ENCODE measurements at places on chromosomes 16 and 17. TPM values are rescaled to one million over a fixed set of nuclear protein-coding genes. Genes with fewer than 3 reads are reported as not detected.

DNA sequence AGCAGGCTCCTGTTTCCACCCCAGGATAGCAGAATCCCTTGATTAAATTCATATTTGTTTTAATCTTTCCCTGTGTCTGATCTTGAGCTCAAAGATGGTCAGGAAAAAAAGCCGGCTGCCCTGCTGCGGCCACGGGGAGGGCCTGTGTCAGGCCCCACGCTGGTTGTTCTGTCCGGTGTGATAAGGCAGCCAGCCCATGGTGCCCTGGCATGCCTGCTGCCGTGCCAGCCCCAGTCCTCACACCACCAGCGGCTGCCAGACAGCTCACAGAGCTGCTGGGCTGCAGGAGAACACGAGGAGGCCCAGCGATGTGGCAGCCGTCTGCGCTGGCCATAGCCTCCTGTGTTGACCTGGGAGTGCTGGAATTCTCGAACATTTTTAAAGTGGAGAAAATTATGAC, 34.7 kb upstream of the BRD7 start:
- no peak for DNase-seq

DNA sequence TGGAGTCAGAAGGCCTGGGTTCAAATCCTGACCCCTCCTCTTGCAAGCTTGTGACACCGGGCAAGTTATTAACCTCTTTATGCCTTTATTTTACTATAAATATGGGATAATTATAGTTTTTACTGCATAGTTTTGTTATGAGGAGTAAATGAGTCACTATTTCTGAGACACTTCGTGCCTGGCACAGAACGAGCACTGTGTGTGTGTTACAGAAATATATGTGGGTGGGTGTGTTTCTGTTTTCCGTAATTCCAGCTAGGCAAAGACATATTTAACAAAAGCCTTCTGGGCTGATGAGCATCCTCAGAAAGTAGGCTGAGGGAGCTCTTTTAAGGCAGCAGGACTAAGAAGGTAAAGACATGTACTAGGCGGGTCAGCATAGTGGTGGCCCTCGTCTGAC, 417.9 kb downstream of the MAF start:
- no peak for DNase-seq

- peak; percentile 72 for DNase-seq
Measured at GRCh38 chr16:58651965-58652348, 22.3 kb upstream of the CNOT1 start.

- DNase-seq: no peak
Measured at GRCh38 chr16:72442385-72443158, 270.6 kb upstream of the PMFBP1 start.

- no peak for DNase-seq
Measured at GRCh38 chr17:59778996-59779395, 71.5 kb downstream of the VMP1 start.

DNA sequence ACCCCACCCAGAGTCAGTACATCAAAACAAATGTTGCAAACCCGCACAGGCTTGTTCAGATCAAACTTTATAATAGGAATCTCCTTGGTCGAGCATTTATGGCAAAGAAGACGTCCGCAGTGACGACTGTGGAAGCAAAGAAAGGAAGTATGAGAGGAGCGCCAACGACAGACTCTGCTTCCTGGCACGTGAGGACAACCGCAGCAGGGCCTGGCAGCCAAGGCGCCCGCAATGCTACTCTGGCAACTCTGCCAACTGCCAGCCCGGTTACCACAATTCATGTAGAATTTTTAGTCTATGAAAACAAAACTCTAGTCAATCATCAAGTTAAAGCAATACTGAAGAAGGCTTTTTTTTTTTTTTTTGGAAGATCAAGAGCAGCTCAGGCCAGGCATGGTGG, 24.8 kb downstream of the CYB5D2 start:
- no peak for DNase-seq

DNA sequence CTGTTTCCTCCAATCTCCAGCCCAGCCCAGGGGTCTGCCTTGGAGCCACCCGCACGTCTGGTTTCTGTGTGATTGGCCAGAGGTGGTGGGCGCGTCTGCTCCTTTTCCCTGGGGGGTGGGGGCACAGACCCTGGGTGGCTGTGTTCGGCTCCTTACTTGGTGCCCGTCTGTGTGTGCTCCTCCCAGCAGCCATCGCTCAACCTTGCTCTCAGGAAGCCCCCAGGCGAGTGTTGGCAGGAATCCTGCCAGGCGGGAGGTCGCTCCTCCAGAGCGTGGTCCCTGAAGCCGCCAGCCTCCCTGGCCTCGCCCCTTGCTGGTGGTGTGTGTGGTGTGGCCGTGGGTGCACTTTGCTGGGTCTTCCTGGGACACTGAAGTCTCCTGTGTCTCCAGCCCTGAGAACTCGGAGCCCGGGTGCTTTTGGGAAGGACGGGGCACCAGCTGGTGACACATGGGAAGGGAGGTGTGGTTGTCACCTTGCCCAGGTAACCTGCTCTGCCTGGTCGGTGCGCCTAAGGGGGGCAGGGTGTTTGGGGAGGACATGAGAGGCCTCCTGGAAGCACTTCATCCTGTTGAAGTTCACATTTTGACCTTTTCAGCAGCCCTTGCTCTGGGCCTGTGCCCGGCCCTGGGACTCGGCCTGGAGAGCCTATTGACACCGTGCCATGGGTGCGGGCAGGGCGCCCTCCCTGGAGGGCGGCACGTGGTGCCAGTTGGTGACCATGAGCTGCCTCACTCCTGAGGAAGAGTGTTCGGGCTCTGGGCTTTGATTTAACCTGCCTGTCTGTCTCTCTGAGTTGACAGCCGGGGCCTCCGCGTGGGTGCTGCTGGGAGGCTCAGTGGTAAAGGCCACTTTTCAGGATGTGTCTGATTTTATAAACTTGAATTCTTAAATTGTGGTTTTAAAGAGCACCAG, 49.0 kb upstream of the ZNF750 start:
- no peak for DNase-seq

GRCh38 chr17:17110520-17110919, 68.3 kb downstream of the MPRIP start:
- DNase-seq: no peak

DNA sequence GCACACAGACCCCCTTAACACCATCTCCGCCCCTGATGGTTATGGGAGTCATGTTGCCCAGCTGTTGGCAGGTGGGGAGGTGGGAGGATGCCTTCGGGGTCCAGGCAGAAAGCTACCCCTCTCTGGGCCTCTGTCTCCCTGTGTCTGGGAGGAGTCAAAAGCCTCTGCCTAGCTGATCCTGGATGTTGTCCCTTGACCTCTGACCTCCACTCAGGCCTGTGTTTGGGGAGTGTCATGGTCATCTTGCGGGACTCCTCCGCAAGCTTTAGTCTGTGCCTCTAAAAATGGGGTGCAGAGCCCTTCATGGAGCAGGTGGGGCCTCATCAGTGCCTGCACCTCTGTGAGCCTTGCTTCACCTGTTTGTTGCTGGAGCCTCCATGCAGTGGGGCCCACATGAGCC, 3.8 kb downstream of the LLGL1 start:
- no peak for DNase-seq

DNA sequence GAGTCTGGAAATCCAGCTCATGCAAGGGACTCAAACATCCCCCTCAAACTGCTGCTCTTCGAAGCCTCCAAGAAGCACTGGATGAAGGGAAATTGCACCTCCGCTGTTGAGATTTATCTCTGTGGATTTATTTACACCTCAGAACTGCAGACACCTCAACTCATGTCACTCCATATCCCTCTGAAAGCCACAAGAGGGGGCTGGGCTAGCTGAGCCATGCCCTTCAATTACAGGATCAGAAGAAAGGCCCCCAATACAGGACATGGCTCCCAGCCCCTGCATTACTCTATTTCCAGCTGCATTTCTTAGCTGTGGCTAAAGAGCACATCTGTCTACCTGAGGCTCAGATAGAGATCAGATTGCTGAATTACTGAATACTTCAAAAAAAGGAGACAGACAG, 103.1 kb upstream of the DYNLRB2 start:
- no peak for DNase-seq

DNA sequence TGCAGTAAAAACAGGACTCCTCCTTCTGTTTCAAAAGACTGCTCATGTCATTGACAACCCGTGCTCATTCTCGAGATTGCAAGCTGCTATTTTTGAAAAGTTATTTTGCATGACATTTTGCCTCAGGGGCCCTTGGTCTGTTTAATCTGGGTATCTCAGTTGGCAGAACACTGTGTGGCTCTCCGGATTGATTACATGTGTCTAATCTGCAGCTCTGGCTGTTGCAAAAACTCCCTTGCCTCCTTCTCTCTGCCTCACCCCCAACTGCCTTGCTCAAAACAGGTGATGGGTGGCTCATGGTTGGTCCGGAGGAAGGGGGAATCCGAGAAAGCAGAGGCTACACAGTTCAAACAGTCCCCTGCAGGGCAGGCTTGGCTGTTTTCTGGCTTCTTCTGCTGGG, 25.3 kb downstream of the GINS3 start:
- DNase-seq: no peak

DNA sequence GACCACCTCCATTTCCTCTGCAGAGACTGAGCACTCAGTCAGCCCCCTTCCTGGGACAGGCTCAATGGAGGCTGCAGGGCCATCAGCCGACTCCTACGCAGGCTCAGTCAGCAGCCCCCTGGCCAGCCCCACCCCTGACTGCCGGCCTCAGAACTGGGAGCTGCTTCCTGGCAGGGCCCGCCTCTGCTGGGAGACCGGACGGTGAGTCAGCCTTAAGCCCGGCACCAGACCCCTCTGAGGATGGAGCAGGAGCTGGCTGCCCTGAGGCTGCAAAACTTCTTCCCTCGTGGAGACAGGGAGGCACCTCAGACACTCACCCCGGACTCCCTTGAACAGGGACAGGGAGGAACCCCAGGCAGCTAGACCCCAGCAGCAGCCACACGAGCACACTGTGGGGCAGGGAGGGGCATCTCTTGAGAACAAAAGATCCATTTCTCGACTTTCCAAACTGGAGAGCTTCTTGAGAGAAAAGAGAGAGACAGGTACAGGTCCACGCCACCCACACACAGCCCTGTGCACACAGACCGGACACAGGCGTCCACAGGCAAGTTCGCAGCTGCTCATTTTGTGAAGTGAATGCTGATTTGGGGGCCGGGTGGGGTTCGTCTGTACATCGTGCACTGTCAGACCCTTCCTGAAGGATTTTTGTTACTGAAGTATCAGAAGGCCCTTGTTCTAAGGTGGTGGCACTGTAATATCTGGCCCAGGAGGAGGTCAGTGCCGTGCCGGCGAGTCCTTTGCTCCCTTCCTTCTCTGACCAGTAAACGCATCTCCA, 1.3 kb upstream of the TUBB3 start:
- DNase-seq: peak; percentile 96

The METTL26 gene
- 109 TPM for total RNA-seq

The LGALS9B gene
- total RNA-seq: not detected

The SCIMP gene
- total RNA-seq: not detected

The SLC6A2 gene
- not detected for total RNA-seq

The KLHL10 gene
- 0.13 TPM for total RNA-seq

The NPIPB9 gene
- 0.46 TPM for total RNA-seq
